Stimulated activated CD8-positive, alpha-beta memory T cell treated with anti-CD3 and anti-CD28 coated beads, Interleukin-12 subunit alpha, Interleukin-12 subunit beta, amount 100 ng/mL, for 4 hours (primary cell): ENCODE measurements at places on chromosomes 1 and 21.

GRCh38 chr1:186842547-186842946, 13.8 kb downstream of the PLA2G4A start:
- no peak for DNase-seq

DNA sequence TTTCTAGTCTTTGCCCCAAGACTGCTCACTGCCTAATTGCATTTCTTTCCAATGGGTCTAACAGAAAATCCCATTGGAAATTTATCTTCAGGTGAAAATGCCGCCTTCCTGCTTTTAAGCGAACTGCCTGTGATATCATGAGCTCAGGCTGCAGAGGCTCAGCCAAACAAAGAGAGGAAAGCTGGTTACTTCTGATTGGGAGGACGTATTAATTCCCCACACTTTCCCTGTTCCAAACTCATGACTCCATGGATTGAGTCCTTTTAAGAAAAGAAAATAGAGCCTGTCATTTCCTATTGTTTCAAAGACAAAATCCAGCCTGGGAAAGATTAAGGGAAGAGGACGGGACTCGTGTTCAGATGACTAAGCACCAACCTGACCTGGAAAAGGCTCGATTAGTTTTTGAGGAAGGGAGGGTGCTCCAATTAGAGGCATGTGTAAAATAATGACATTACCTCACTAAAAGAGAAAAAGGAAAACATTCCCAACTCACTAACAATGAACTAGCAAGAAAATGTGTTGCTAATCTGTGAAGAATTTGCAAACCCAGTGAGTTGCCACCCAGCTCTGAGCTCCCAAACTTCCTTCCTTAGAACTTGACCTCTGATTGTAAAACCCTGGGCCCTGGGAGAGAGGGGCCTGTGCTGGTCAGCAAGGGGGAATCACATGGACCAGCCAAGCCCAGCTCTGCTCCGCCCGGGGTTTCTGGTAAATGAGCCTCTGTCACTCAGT, 61.2 kb downstream of the TCP10L start:
- DNase-seq, result no peak

DNA sequence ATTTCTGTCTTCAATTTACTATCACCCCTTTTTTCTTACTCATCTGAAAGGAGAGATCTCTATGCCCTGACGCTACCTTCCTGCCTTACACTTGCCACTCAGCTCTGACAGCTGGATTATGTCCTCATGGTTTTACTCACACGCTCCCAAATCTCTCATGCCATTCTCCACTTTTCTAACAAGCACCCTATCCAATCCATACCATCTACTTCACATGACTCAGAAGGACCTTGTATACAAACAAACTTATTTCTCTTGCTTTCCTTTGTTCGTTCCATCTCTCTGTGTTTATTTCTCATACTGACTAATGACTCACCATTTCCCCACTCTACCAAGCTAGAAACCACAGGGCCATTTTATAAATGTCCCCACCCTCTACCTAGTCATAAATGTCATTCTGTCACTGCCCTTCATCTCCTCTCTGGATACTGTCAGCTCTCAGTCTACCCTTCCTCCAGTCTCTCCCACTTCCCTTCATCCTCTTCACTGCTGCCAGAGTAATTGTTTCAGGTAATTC, 87.3 kb downstream of the USP24 start:
- DNase-seq, result no peak

DNA sequence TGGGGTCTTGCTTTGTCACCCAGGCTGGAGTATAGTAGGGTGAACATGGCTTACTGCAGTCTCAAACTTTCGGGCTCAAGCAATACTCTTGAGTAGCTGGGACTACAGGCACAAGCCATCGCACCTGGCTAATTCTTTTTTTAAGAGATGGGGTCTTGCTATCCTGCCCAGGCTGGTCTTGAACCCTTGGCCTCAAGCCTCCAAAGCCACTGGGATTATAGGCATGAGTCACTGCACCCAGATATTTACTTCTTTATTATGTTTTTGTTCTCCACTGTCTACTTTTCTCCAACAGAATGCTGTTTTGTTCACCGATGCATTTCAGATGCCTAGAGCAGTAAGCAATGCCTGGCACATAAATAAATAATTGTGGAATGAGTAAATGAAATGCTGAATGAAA, 72.4 kb downstream of the ADCY10 start:
- no peak for DNase-seq

GRCh38 chr1:80593197-80593596, 1207.5 kb upstream of the ADGRL2 start:
- DNase-seq, result no peak

GRCh38 chr1:234348964-234349363, 24.3 kb upstream of the COA6 start:
- no peak for DNase-seq

GRCh38 chr1:151621351-151621750, 9.5 kb downstream of the SNX27 start:
- no peak for DNase-seq

GRCh38 chr1:2961661-2962060, 59.6 kb upstream of the ACTRT2 start:
- DNase-seq, result no peak

GRCh38 chr1:200364831-200365230, 45.0 kb downstream of the ZNF281 start:
- no peak for DNase-seq

DNA sequence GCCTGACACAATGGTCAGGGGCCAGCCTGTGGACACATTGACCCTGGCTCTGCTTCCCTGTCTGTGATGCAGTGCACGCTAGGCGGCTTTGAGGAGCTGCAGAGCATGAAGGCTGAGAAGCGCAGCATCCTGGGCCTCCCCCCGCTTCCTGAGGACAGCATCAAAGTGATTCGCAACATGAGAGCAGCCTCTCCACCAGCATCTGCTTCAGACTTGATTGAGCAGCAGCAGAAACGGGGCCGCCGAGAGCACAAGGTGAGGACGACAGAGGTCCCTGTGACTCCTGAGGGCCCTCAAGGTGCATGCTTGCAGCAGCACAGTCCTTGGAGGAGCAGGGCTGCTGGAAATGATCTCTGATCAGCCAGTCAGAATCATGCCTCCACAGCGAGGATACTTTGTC, 8.6 kb downstream of the STRIP1 start:
- no peak for DNase-seq

GRCh38 chr1:92473781-92474495, 12.8 kb downstream of the GFI1 start:
- no peak for DNase-seq

- DNase-seq, result no peak
Measured at GRCh38 chr1:229043115-229043514, 227.8 kb upstream of the RAB4A start.

DNA sequence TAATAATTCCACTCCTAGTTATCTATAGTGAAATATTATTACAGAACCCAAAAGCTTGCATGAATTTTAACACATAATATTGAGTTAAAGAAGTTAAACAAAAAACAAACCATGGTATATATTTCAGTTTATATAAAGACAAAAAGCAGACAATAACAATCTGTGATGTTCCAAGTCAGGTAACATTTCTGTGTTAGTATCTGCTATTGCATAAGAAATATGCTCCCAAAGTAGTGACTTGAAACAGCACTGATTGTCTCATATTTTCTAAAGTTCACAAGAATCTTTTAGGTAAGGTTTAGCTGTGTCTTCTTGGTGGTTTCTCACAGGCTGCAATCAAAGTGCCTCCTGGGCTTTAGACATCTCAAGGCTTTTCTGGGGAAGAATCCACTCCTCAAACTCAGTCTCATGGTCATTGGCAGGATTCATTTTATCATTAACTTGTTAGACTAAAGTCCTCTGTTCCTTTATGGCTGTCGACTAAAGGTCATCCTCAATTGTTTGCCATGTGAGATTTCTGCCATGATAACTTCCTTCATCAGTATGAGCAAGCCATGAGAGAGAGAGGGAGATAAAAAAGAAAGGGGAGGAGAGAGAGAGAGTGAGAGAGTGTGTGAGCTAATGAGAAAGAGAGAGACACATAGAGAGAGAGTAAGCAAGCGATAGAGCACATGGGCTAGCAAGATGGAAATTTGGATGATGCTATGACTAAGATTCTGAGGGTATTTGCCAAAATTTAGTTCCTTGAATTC, 19.9 kb downstream of the GBP1 start:
- DNase-seq, result no peak

- no peak for DNase-seq
Measured at GRCh38 chr1:160681891-160682140, 29.8 kb downstream of the CD48 start.

- DNase-seq, result no peak
Measured at GRCh38 chr1:56050911-56051310, 528.5 kb downstream of the PLPP3 start.

- DNase-seq, result no peak
Measured at GRCh38 chr1:151990058-151990855, 3.4 kb downstream of the S100A10 start.

- no peak for DNase-seq
Measured at GRCh38 chr1:162056043-162056442, 13.4 kb upstream of the NOS1AP start.

DNA sequence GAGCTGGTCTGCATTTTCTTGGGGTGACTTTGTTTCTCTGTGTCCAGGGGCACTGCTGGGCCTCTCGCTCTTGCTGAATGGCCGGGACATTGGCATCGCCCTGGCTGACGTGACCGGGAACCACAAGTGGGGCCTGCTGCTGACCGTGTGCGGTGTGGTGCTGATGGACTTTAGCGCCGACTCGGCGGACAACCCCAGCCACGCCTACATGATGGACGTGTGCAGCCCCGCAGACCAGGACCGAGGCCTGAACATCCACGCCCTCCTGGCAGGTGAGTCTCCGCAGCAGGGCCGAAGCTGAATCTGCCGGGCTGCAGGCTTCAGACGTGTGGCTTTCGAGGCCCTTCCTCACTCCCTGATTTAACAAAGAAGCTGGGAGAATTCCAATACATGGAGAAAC, 7.9 kb downstream of the SLC45A1 start:
- DNase-seq, result no peak

DNA sequence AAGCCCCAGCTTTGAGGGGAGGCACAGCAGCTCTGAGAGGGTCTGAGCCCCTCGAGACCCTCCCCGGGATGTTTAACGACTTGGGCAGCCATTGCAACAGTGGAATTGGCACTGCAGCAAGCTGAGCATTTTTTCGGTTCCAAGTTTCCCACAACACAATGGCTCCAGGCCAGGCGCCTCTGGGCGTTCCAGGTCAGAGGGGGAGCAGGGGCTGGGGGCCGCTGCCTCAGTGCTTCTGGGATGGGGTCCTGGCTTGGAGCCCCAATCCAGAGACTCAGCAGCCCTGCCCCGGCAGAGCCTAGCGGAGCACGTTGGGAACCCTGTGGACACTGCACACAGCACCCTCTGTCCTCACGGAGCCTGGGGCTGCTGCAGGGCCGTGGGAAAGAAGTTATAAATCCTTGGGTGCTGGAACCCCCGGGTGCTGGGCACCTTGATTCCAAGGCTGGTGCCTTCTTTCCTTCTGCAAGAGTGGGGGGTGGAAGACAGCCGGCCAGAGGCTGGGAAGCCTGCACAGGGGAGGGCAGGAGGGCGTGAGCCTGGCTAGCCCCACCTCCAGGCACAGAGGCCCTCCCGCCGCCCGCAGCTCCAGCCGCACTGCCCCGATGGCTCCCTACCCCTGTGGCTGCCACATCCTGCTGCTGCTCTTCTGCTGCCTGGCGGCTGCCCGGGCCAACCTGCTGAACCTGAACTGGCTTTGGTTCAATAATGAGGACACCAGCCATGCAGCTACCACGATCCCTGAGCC, 50.1 kb downstream of the COL18A1 start:
- DNase-seq, result no peak

DNA sequence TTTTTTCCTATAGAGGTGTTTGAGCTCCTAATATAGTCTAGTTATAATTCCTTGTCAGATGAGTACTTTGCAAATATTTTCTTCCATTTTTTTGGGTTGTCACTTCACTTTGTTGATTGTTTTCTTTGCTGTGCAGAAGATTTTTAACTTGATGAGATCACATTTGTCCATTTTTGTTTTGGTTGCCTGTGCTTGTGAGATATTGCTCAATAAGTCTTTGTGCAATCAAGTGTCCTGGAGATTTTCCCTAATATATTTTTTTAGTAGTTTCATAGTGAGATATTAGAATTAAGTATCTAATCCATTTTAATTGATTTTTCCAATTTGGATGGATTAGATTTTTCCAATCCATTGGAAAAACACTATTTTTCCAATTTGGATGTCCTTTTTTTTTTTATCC, 1395.5 kb downstream of the PLA2G4A start:
- DNase-seq, result no peak

- DNase-seq, result no peak
Measured at GRCh38 chr1:13751985-13752384, 52.0 kb downstream of the PRDM2 start.

DNA sequence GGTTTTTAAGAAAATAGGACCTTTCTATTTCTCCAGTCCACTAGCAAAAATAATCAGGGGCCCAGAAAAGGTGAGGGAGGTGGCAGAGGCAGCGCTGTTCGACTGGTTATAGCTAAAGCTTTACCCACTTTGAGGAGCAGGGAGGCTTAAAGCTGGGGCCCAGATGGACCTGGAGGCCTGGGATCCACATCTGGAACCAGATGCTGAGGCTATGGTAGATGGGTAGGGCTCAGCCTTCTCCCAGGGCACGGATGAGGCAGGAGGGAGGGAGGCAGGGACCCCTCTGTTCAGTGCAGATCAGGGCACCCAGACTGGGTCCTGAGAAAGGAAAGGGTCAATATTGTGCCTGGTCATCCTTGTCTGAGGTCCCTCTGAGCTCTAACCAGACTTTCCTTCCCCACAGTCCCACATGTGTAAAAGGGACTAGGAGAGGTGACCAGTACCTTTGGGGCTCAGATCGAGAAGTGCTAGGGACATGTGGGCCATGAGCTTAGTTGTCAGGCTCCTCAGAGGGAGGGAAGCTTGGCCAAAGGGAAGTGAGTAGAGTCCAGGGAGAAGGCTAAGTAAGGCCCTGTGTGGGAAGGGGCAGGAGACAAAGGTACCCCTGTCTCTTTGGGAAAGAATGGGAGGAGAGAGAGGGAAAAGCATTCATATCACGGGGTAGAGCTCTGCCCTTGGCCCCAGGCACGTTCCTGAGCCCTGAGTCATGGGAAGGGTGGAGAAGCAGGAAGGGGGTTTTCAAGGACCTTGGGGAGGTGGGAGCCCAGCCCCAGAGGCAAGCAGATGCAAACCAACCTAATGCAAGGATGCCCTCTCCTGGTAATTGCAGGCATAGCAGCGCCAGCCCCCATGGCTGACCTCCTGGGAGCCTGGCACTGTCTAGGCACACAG, 15.4 kb downstream of the LMNA start:
- peak; percentile 52 for DNase-seq
